ENCODE measurements at places on chromosomes 5 and 9. TPM values are rescaled to one million over a fixed set of nuclear protein-coding genes. Genes with fewer than 3 reads are reported as not detected.

- H3K4me3 ChIP-seq = no peak overlapping the region
- no peak for DNase-seq
- no peak overlapping the region for H3K27ac ChIP-seq
Observed at GRCh38 chr5:11400316-11400715, 503.9 kb downstream of the CTNND2 start.

- H3K4me3 ChIP-seq = no peak overlapping the region
- H3K36me3 ChIP-seq = no peaks in the 10 kb centered on the region
- no peaks in the 10 kb centered on the region for H3K27me3 ChIP-seq
- no peak overlapping the region for H3K27ac ChIP-seq
- no peak for DNase-seq
Observed at GRCh38 chr5:130335117-130335516, 430.9 kb downstream of the CHSY3 start.

GRCh38 chr5:112306956-112307355 is 112.1 kb downstream of the EPB41L4A start:
- no peaks in the 10 kb centered on the region for H3K36me3 ChIP-seq
- DNase-seq = no peak
- no peaks in the 10 kb centered on the region for H3K27me3 ChIP-seq
- H3K27ac ChIP-seq = no peak overlapping the region

The ATOSB gene
- total RNA-seq = 44.5 TPM

DNA sequence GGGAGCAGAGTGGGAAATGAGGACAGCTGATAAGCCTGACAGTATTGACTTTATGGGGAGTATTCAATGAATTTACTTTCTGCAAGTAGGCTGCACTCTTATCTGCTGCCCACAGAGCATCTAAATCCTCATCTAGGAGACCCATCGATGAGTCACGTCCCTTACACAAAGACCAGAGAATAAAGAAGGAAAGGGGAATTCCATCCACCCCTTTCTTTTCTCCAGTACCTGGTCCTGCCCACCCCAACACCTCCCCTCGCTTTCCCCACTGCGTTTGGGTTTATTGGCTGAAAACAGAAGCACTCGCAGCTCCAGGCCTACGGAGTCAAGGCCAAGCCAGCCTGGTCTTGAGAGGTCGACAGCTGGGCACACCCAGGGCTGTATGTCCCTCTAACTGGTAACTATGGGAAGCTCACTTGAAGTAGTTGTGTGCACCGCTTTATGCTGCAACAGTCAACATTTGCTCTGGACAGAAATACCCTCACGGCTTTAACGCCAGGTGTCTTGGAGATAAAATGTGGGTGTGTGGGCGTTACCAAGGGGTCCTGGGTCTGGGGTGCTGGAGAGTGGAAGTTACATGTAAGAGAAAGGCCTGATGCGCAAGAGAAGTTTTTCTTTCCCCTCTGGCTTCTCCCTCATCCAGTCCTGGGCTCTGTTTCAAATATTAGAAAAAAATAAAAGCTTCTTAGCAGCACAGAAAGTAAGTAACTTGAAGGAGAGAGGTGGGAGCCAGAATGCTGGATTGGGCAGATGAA is 14.5 kb upstream of the TAL2 start:
- no peak overlapping the region for H3K4me3 ChIP-seq
- no peak for DNase-seq
- H3K27ac ChIP-seq = no peak overlapping the region
- no peaks in the 10 kb centered on the region for H3K4me1 ChIP-seq

- peak overlapping the region; percentile 94 for H3K27ac ChIP-seq
- peaks cover 5% of the 10 kb centered on the region for H3K36me3 ChIP-seq
Observed at GRCh38 chr5:80248378-80248777, 7.5 kb downstream of the SERINC5 start.

All from HFFc6 (cell line).